ENCODE measurements at places on chromosomes 7 and 10. TPM values are rescaled to one million over a fixed set of nuclear protein-coding genes. Genes with fewer than 3 reads are reported as not detected.

Gene AKR1D1
- total RNA-seq = not detected

Gene OR9A2
- total RNA-seq = not detected

Gene ZNF33A
- total RNA-seq = 20.0 TPM

Gene COL26A1
- not detected for total RNA-seq

Gene TMEM213
- not detected for total RNA-seq

Gene HACD1
- total RNA-seq = 40.3 TPM

Gene MMP21
- not detected for total RNA-seq

Gene AGR3
- total RNA-seq = not detected

Gene NYAP1
- total RNA-seq = not detected

Gene HDAC9
- 97.6 TPM for total RNA-seq

Gene TRPV5
- total RNA-seq = not detected

Gene NKX6-2
- not detected for total RNA-seq

Gene HOXA2
- 0.35 TPM for total RNA-seq

Gene LIPF
- total RNA-seq = not detected
